Ovary (tissue), 10 donors: ENCODE measurements at places on chromosomes 13 and 19. TPM values are rescaled to one million over a fixed set of nuclear protein-coding genes. Genes with fewer than 3 reads are reported as not detected.

OVOL3 gene
- total RNA-seq, result not detected

CLEC17A gene
- not detected for total RNA-seq

GPR183 gene
- total RNA-seq, result 2.4 TPM

CGB5 gene
- total RNA-seq, result not detected

HAUS8 gene
- 4.8 TPM for total RNA-seq

- H3K27ac ChIP-seq, result no peak overlapping the region
- no peaks in the 10 kb centered on the region for H3K36me3 ChIP-seq
- no peaks in the 10 kb centered on the region for H3K27me3 ChIP-seq
- no peak overlapping the region for H3K4me3 ChIP-seq
These were observed 10.6 kb downstream of the DPF1 start for GRCh38 chr19:38213469-38213868.

DNA sequence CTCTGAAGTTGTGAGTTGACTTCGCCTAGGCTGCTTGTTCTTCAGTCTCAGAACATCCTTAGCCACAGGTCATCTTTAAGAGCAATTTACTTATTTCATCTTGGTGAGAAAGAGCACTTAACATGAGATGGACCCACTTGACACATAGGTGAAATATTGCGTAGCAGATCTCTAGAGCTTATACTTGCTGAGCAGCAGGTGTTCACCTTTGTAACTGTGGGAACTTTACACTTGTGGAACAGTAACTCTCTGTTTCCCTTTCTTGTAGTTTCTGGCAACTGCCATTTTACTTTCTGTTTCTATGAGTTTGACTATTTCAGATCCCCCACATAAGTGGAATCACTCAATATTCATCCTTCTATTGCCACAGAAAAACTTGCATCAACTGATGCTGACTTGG, 95.7 kb downstream of the SLC10A2 start:
- H3K27ac ChIP-seq, result no peak overlapping the region
- H3K36me3 ChIP-seq, result no peaks in the 10 kb centered on the region
- H3K4me1 ChIP-seq, result no peaks in the 10 kb centered on the region
- H3K27me3 ChIP-seq, result no peaks in the 10 kb centered on the region

GRCh38 chr19:5627395-5627904, 4.6 kb downstream of the SAFB start:
- H3K27ac ChIP-seq, result no peak overlapping the region
- no peak overlapping the region for H3K4me3 ChIP-seq
- H3K27me3 ChIP-seq, result no peaks in the 10 kb centered on the region

DNA sequence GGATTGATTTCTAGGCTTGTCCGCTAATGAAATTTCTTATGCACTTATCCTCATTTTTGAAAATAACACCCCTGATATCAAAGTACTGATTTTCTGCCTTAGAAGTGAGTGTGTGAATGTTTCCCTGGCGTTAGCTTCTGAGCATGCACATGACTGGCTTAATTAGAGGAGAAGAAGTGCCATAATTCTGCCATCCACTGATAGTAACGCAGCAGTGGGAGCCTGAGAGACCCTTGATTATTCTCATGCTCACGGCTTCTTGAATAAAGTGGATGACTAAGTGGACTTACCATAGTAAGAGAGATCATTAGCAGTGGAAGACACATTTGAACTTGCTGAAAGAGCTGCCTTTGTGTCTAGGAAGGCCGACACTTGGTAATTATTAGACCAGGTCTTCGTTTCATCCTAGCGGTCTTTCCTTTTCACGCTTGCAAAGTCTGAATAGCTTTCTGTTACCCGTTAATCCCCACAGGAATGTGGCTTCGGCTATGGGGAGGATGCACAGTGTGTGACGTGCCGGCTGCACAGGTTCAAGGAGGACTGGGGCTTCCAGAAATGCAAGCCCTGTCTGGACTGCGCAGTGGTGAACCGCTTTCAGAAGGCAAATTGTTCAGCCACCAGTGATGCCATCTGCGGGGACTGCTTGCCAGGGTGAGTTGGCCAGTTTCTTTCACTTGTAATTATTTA, 45.3 kb downstream of the TNFRSF19 start:
- no peak overlapping the region for H3K4me3 ChIP-seq
- no peaks in the 10 kb centered on the region for H3K27me3 ChIP-seq
- no peak overlapping the region for H3K27ac ChIP-seq
- DNase-seq, result no peak
- H3K4me1 ChIP-seq, result peaks cover 6% of the 10 kb centered on the region

GRCh38 chr19:41223431-41224234, 4.6 kb downstream of the AXL start:
- H3K27ac ChIP-seq, result no peak overlapping the region
- no peak overlapping the region for H3K4me3 ChIP-seq
- peaks cover 10% of the 10 kb centered on the region for H3K4me1 ChIP-seq
- peak; percentile 43 for DNase-seq

- H3K4me3 ChIP-seq, result no peak overlapping the region
- DNase-seq, result no peak
- peaks cover 12% of the 10 kb centered on the region for H3K4me1 ChIP-seq
- peak overlapping the region; percentile 46 for H3K27ac ChIP-seq
- no peaks in the 10 kb centered on the region for H3K36me3 ChIP-seq
- H3K27me3 ChIP-seq, result no peaks in the 10 kb centered on the region
These were observed 12.4 kb upstream of the ITM2B start for GRCh38 chr13:48220592-48220980.
